ENCODE measurements at places on chromosomes 2 and 18.
A peak's percentile ranks its signal among the peaks of the same experiment; 100 is the strongest.

GRCh38 chr2:237195396-237196120, 109.9 kb downstream of the COPS8 start:
- no peak for DNase-seq
- no peak overlapping the region for H3K4me3 ChIP-seq
- no peak overlapping the region for H3K27ac ChIP-seq
- H3K27me3 ChIP-seq = no peaks in the 10 kb centered on the region

GRCh38 chr2:14756981-14757657, 124.6 kb downstream of the LRATD1 start:
- DNase-seq = no peak
- H3K4me3 ChIP-seq = no peak overlapping the region
- H3K4me1 ChIP-seq = no peaks in the 10 kb centered on the region
- H3K36me3 ChIP-seq = no peaks in the 10 kb centered on the region
- H3K27ac ChIP-seq = no peak overlapping the region

GRCh38 chr2:220033546-220033945, 406.1 kb downstream of the SLC4A3 start:
- H3K27me3 ChIP-seq = no peaks in the 10 kb centered on the region
- H3K36me3 ChIP-seq = no peaks in the 10 kb centered on the region
- no peaks in the 10 kb centered on the region for H3K4me1 ChIP-seq
- no peak overlapping the region for H3K27ac ChIP-seq

GRCh38 chr2:6069381-6069780, 377.2 kb downstream of the SOX11 start:
- no peaks in the 10 kb centered on the region for H3K36me3 ChIP-seq
- no peaks in the 10 kb centered on the region for H3K27me3 ChIP-seq
- H3K4me1 ChIP-seq = no peaks in the 10 kb centered on the region
- no peak overlapping the region for H3K27ac ChIP-seq

DNA sequence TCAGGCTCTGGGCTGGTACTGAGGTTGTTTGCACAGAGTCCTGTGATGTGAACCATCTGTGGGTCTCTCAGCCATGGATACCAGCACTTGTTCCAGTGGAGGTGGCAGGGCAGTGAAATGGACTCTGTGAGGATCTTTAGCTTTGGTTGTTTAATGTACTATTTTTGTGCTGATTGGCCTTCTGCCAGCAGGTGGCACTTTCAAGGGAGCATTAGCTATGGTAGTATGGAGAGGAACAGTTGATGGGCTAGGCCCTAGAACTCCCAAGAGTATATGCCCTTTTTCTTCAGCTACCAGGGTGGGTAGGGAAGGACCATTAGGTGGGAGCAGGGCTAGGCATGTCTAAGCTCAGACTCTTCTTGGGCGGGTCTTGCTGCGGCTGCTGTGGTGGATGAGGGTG, 257.0 kb upstream of the GYPC start:
- no peaks in the 10 kb centered on the region for H3K4me1 ChIP-seq
- H3K27ac ChIP-seq = no peak overlapping the region
- no peak overlapping the region for H3K4me3 ChIP-seq
- H3K27me3 ChIP-seq = no peaks in the 10 kb centered on the region
- no peak for DNase-seq

DNA sequence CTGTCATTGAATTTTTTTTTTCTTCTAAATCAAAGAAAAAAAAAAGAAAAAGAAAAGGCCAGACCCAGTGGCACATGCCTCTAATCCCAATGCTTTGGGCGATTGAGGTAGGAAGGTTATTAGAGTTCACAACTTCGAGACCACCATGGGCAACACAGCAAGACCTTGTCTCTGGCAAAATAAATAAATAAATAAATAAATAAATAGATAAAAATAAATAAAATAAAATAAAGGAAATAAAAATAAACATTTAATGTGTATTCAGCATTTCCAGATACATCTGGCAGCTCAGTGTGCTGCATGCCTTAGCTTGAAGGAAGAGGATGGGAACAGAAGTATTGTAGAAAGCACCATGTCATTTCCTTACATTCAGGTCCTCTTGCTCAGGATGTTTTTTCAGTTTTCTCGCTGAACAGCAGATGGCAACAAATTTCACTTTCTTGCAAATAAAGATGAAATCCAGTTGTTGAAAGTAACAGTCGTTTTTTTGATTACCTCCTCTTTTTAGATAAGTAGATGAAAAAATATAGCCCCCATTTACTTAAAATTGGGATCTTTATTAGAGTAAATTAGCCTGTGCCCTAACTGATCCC, 25.7 kb upstream of the FAM178B start:
- no peak overlapping the region for H3K27ac ChIP-seq
- no peaks in the 10 kb centered on the region for H3K4me1 ChIP-seq
- H3K36me3 ChIP-seq = no peaks in the 10 kb centered on the region

DNA sequence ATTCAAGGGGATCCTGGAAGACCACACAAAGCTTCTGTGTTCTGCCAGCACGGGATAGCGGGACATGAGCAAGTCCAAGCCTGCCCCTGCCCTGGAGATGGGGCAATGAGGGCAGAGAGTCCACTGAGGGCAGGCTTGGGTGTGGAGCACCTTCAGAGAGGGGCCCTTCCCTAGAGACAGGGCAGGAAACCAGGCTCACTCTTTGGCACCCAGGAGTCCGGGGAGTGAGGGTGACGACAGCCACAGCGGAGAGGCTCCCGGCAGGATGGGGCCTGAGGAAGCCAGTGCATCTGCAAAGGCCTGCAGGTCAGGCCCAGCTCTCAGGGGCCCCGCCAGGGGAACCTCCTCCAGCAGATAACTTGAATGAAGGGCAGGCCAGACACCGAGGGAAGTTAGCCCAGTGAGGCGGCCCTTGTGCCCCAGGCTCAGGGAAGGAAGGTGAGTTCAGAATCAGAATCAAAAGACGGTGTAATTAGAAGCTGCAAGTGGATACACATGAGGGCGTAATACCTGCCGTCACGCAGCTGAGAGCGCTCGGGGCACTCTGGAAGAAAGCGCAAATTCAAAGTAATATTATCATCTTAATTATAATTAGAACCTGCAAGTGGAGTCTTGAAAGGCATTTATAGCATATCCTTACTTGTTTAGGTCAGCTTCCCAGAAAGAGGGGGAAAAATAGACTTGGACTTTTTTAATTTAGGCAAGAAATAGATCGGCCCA, 142.6 kb upstream of the LGALSL start:
- peak overlapping the region; percentile 19 for H3K4me3 ChIP-seq
- no peaks in the 10 kb centered on the region for H3K4me1 ChIP-seq
- H3K36me3 ChIP-seq = no peaks in the 10 kb centered on the region

DNA sequence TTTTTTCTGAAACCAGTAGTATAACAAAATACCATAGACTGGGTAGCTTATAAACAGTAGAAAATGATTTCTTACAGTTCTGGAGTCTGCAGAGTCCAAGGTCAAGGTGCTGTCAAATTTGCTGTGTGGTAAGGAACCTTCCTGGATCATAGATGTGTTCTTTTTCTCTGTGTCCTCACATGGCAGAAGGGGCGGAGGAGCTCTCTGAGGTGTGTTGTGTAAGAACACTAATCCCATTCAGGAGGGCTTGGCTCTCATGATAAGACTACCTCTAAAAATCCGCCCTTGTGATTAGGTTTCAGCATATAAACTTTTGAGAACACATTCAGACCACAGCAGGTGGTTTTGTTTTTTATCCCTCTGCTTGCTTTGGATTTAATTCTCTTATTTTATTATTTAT, 25.7 kb downstream of the ANKRD62 start:
- no peaks in the 10 kb centered on the region for H3K4me1 ChIP-seq
- no peaks in the 10 kb centered on the region for H3K36me3 ChIP-seq

GRCh38 chr2:207501802-207502576, 27.8 kb upstream of the CREB1 start:
- H3K36me3 ChIP-seq = no peaks in the 10 kb centered on the region
- no peak overlapping the region for H3K27ac ChIP-seq
- no peak overlapping the region for H3K4me3 ChIP-seq
- no peak for DNase-seq
- peaks cover 4% of the 10 kb centered on the region for H3K4me1 ChIP-seq

DNA sequence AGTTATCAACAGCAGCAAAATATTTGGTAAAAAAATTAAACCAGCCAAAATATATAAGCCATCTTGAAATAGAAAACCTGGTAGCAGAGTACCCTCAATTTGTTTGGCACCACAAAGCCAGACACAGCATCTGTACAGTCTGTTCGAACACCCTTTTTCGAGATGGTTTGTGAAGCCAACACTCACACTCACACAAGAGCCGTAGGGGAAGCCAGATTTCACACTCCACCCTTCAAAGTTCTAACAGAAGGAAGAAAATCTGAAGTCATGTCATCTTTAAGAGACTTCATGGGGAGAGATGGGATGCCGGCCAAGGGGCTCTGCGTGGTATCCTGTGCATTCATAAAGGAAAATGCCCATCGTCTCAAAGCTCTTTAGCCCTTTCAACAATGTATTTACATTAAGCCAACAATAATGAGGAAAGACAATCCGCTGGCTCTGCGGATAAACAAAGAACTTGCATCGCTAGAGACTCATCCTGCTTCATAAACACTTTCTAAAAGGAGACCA, 451.5 kb upstream of the CHST9 start:
- H3K4me1 ChIP-seq = no peaks in the 10 kb centered on the region
- no peak overlapping the region for H3K27ac ChIP-seq
- DNase-seq = no peak
- H3K36me3 ChIP-seq = no peaks in the 10 kb centered on the region
- no peaks in the 10 kb centered on the region for H3K27me3 ChIP-seq

- no peaks in the 10 kb centered on the region for H3K4me1 ChIP-seq
- no peaks in the 10 kb centered on the region for H3K36me3 ChIP-seq
- DNase-seq = no peak
- H3K4me3 ChIP-seq = no peak overlapping the region
These were observed 110.7 kb upstream of the OTX1 start for GRCh38 chr2:62939735-62940491.

- no peak overlapping the region for H3K27ac ChIP-seq
- H3K36me3 ChIP-seq = no peaks in the 10 kb centered on the region
- H3K4me3 ChIP-seq = no peak overlapping the region
- no peaks in the 10 kb centered on the region for H3K4me1 ChIP-seq
- no peaks in the 10 kb centered on the region for H3K27me3 ChIP-seq
These were observed 32.7 kb downstream of the RHBDD1 start for GRCh38 chr2:226868331-226869162.

DNA sequence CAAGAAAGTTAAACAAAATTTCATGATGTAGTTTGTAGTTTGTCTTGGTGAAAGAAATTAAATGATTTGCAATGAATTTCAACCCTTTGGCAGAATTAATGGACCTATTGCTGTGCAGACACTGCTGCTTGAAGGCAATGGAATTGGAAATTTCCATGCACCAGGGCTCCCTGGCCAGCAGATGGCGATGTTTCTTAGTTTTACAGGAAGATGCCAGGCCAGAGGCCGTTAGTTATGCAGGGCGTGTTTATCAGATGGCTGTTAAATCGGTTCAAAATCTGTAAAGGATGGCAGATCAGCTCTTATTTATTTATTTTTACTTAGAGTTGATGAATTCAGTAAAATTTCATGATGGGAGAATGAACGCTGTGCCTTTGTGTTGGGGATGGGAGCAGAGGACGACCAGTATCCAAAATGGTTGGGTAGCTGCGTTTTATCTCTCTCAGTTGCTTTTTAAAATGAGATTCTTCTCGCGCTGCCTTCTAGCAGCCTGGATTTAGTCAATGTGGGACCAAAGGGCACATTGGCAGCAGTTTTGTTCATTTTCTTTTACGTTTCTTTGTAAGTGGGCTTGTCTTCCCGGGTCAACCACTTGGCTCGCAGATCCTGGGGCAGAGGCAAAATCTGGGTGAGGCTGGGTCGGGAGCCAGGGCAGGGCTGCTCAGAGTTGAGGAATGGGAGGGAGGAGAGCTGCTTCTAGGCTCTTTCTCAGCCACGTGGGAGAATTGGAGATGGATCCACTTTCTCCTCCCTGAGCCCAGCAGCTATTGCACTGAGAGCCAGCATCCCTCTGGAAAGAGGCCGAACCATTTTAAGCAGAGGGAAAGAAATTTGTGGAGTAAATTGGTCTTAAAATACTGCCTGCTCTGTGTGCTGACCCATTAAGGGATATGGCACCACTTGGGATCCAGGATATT, 344.0 kb downstream of the PIK3C3 start:
- peak overlapping the region; percentile 13 for H3K4me3 ChIP-seq
- no peaks in the 10 kb centered on the region for H3K36me3 ChIP-seq
- no peak overlapping the region for H3K27ac ChIP-seq
- H3K27me3 ChIP-seq = no peaks in the 10 kb centered on the region
- H3K4me1 ChIP-seq = no peaks in the 10 kb centered on the region
- peak; percentile 63 for DNase-seq

Data from breast epithelium (tissue), 4 donors.